Stomach (tissue), 19 donors: ENCODE measurements at places on chromosomes 6 and 20. TPM values are rescaled to one million over a fixed set of nuclear protein-coding genes. Genes with fewer than 3 reads are reported as not detected.

TSBP1 gene
- not detected for polyA plus RNA-seq

GTSF1L gene
- not detected for polyA plus RNA-seq

- no peak for DNase-seq
Measured at GRCh38 chr6:35018746-35019145, 122.4 kb downstream of the TCP11 start.

DNA sequence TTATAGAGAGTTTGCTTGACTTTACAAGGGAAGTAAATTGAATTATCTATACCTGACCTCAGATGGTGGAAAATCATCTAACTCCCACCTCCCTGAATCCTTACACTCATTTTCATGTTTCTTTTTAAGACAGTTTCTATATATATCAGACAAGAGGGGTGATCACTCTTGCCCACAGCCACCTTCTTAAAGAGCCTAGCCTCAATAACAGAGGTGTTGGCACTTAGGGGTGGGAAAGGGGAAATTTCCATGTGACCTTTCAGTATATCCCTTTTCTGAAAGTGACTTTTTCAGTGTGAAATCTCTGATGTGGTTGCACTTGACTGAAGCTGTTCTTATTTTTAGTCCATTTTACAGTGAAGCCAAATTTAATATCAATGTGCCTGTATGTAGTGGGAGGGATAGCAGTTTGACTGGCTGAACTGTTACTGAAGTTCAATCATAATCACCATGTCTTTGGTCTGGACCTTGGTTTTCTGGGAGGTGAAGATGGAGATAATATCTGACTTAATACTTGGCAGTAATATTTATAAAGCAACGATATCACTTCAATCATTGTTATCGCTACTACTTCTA, 141.3 kb downstream of the MAP3K7 start:
- no peak for DNase-seq

DNA sequence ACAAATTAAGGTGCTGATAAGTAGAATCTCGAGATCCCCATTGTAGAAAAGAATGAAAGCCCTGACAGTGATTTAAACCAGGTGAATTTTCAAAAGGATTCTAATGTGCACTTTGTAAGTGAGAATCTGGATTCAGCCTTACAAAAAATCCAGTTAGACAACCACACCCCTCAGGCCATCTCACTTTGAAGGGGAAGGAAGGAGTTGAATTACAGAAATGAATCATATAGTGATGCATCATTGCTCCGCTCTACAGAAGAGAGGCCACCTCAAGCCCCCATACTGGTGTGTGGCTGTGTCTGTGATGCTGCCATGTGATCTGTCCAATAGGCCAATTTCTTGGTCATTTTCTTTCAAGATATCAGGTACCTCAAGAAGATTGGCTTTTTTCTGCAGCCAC, 85.5 kb upstream of the NT5E start:
- no peak for DNase-seq

DNA sequence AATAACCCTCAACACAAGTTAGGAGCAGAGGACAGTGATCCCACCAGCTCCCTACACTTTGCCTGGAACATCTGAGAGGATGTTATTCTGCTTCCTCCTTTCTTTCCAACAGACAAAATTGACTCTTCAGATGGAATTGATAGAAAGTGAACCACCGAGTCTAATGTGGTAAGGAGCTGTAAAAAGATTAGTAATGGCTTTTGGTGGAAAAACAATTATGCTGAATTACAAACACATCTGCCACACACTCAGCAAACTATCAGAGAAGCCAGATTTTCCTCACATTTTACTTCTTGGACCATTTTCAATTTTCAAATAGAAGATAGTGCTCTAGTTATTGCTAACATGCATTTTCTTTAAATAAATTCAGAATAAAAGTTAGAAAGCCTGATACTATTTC, 171.8 kb upstream of the COL21A1 start:
- DNase-seq = peak; percentile 14

- no peak for DNase-seq
Measured at GRCh38 chr6:21395121-21395520, 198.4 kb upstream of the SOX4 start.
